Central memory CD8-positive, alpha-beta T cell (primary cell): ENCODE measurements at places on chromosomes 12 and 14.

DNA sequence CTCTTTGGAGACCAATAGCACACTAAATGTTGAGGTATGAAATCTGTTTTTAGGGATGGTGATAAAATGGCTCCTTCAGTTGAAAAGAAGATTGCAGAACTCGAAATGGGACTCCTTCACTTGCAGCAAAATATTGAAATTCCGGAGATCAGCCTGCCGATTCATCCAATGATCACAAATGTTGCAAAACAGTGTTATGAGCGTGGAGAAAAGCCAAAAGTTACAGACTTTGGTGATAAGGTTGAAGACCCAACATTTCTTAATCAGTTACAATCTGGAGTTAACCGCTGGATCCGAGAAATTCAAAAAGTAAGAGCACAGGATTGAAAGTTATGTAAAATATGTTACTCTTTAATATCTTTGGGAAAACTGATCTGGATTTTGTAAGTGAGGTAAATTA is 15.3 kb downstream of the DYNC1H1 start:
- H3K4me3 ChIP-seq: no peak overlapping the region
- peaks cover 73% of the 10 kb centered on the region for H3K36me3 ChIP-seq
- no peak for DNase-seq
- H3K27me3 ChIP-seq: no peaks in the 10 kb centered on the region
- H3K27ac ChIP-seq: no peak overlapping the region

GRCh38 chr12:116677202-116677661 is 60.6 kb downstream of the SPRING1 start:
- H3K27me3 ChIP-seq: no peaks in the 10 kb centered on the region
- peaks cover 31% of the 10 kb centered on the region for H3K4me1 ChIP-seq
- H3K36me3 ChIP-seq: no peaks in the 10 kb centered on the region
- DNase-seq: no peak
- no peak overlapping the region for H3K4me3 ChIP-seq
- H3K27ac ChIP-seq: no peak overlapping the region

DNA sequence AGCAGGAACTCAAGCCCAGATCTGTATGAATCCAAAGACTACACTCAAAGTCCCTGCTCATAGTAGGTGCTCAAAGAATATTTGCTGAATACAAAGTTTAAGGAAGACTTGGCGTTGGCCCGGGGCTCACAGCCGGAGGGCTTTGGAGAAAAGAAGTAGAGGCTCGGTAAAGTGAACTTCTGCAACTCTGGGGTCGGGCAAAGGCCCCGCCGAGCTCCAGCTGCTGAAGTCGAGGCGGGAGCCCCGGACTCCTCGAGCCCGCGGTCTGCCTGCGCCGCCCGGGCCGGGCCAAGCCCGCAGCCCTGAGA is 335 bp downstream of the GCN1 start:
- no peak for DNase-seq
- peaks cover 58% of the 10 kb centered on the region for H3K36me3 ChIP-seq
- peak overlapping the region; percentile 82 for H3K27ac ChIP-seq

- no peaks in the 10 kb centered on the region for H3K4me1 ChIP-seq
- no peak for DNase-seq
- H3K36me3 ChIP-seq: no peaks in the 10 kb centered on the region
- H3K27ac ChIP-seq: no peak overlapping the region
- peaks cover 10% of the 10 kb centered on the region for H3K27me3 ChIP-seq
- H3K4me3 ChIP-seq: no peak overlapping the region
Observed at GRCh38 chr12:65951697-65952096, 127.4 kb downstream of the HMGA2 start.

- no peak overlapping the region for H3K4me3 ChIP-seq
Observed at GRCh38 chr14:67567654-67568053, 32.4 kb downstream of the PIGH start.

- peak overlapping the region; percentile 95 for H3K27ac ChIP-seq
- H3K27me3 ChIP-seq: no peaks in the 10 kb centered on the region
- peaks cover 75% of the 10 kb centered on the region for H3K36me3 ChIP-seq
Observed at GRCh38 chr14:22509036-22509709, 79.9 kb downstream of the DAD1 start.

- DNase-seq: no peak
- no peaks in the 10 kb centered on the region for H3K4me1 ChIP-seq
- H3K27ac ChIP-seq: no peak overlapping the region
- no peak overlapping the region for H3K4me3 ChIP-seq
Observed at GRCh38 chr14:104876251-104876699, 11.2 kb downstream of the CEP170B start.

- no peak for DNase-seq
- no peaks in the 10 kb centered on the region for H3K27me3 ChIP-seq
- H3K27ac ChIP-seq: no peak overlapping the region
Observed at GRCh38 chr12:16285586-16285985, 8.1 kb upstream of the SLC15A5 start.

GRCh38 chr14:59028476-59029202 is 159.8 kb upstream of the DAAM1 start:
- no peak overlapping the region for H3K4me3 ChIP-seq
- peaks cover 3% of the 10 kb centered on the region for H3K36me3 ChIP-seq
- peaks cover 11% of the 10 kb centered on the region for H3K27me3 ChIP-seq
- no peak for DNase-seq
- no peaks in the 10 kb centered on the region for H3K4me1 ChIP-seq
- H3K27ac ChIP-seq: no peak overlapping the region

DNA sequence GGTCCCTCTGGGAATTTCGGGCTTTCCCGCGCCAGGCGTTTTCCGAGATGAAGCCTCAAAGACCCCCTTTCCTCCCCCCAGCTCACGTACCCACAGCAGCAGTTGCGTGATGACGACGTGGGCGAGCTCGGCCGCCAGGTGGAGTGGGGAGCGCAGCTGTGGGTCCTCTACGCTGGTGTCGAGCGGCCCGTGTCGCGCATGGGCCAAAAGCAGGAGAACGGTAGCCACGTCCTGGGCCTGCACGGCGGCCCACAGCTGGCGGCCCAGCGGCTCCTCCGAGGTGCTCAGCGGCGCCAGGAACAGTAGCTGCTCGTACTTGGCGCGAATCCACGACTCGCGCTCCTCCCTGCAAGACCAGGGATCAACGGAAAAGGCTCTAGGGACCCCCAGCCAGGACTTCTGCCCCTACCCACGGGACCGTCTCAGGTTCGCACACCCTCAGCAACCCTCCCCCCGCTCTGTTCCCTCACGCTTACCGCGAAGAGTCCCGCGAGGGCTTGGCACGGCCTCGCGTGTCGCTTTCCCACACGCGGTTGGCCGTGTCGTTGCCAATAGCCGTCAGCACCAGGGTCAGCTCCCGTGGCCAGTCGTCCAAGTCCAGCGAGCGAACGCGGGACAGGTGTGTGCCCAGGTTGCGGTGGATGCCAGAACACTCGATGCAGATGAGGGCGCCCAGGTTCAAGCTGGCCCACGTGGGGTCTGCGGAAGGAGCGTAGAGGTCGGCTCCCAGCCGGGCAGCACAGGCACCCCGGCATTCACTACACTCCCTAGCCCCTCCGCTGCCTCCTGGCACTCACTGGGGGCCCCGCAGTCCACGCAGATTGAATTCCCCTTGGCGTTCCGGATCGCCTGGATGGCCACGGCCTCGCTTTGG is 11.4 kb downstream of the AGAP2 start:
- no peak overlapping the region for H3K4me3 ChIP-seq
- H3K36me3 ChIP-seq: peaks cover 54% of the 10 kb centered on the region
- no peak for DNase-seq
- H3K4me1 ChIP-seq: peaks cover 32% of the 10 kb centered on the region

DNA sequence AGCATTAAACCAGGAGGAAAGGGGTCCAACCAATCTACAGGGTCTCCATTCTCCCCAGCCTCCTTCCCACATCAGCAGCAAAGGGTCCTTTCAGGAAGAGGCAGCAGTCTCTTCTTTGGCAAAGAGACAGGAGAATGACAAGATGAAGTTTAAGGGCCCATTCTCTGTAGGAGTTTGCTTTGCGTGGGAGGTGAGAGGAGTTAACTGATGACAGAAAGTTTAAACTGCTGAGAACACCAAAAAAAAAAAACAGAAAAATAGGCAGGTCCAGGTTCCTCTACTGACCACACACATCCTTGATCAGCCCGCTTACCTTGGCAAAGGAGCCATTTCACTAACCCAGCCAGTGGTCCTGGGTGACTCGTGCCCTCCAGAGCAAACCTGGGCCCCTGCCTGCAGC is 5.7 kb downstream of the SLC6A13 start:
- no peak for DNase-seq
- no peaks in the 10 kb centered on the region for H3K36me3 ChIP-seq
- H3K27ac ChIP-seq: no peak overlapping the region
- peaks cover 82% of the 10 kb centered on the region for H3K27me3 ChIP-seq

GRCh38 chr12:117468016-117468415 is 106.6 kb upstream of the NOS1 start:
- DNase-seq: no peak
- no peak overlapping the region for H3K4me3 ChIP-seq
- H3K36me3 ChIP-seq: no peaks in the 10 kb centered on the region
- H3K4me1 ChIP-seq: no peaks in the 10 kb centered on the region
- H3K27ac ChIP-seq: no peak overlapping the region
- no peaks in the 10 kb centered on the region for H3K27me3 ChIP-seq

DNA sequence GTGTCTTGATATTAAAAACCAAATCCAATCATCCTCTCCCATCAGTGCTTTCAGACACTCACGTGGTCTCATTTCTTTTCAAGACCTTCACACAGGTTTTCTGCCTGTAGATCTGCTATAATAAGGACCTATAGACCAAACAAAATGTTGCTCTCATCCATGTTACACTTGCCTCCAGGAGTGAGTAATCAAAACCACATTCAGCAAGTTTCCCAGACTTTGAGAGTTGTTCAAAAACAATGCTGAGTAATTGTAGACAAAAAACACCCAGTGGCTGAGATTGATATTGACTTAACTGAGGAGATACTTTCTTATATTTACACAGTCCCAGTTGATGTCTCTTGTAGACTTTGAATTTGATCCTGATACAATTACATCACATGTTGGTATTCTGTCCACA is 383.1 kb downstream of the TMEM132D start:
- H3K4me3 ChIP-seq: no peak overlapping the region
- H3K4me1 ChIP-seq: no peaks in the 10 kb centered on the region
- no peak for DNase-seq
- no peak overlapping the region for H3K27ac ChIP-seq
- no peaks in the 10 kb centered on the region for H3K27me3 ChIP-seq

- DNase-seq: no peak
- peaks cover 31% of the 10 kb centered on the region for H3K4me1 ChIP-seq
Observed at GRCh38 chr12:56714431-56714929, 10.6 kb downstream of the NACA start.

DNA sequence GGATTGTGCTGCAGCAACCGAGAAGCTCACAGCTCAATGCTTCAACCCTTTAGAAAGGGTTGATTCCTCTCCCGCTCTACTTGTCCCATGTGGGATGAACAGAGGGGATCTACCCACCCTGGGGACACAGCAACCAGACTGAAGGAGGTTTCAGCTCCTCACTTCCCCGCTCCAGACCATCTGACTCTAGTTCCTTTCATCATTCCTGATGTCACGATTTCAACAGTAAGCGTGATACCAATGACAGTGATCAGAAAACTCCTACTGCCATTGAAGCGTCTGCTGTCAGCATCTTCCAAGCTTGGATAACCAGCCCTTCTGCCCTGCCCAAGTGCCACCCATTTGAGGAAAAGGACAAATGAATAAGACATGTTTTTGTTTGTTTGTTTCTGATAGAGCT is 14.3 kb downstream of the SERPINA1 start:
- no peak overlapping the region for H3K4me3 ChIP-seq
- peaks cover 43% of the 10 kb centered on the region for H3K27me3 ChIP-seq
- no peak overlapping the region for H3K27ac ChIP-seq
- H3K4me1 ChIP-seq: no peaks in the 10 kb centered on the region

GRCh38 chr12:131948166-131948712 is 1.5 kb upstream of the EP400 start:
- peak overlapping the region; percentile 86 for H3K27ac ChIP-seq
- H3K4me1 ChIP-seq: peaks cover 15% of the 10 kb centered on the region
- no peak for DNase-seq
- H3K4me3 ChIP-seq: peak overlapping the region; percentile 89
- peaks cover 13% of the 10 kb centered on the region for H3K36me3 ChIP-seq

DNA sequence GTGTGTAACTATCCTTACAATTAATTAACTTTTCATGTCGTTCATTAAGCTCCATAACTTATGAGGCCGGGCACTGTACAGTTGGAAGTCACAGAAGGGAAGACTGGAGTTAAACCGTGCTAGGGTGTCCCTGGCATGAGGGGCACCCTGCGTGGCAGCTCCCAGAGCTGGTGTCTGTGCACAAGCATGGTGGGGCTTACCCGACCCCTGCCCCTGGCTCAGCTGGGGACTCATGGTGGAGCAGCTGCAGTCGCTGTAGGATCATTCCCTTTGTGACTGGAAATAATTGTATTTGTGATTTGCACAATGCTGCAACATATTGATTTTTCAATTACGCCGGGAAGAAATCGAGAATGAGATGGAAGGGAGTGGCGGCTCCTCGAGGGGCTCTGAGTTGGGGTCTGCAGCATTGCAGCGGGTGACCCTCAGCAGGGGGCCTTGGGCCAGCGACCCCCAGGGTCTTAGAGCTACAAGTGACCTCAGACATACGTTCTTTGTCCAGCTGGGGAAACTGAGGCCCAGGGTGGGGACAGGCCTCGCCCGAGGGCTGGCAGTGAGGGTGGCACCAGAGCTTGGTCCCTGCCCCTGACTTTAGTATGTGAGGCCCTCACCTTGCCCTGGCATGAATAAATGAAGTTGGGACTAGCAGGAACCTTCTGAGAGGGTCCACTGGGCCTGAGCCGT is 125.4 kb downstream of the KIF26A start:
- no peaks in the 10 kb centered on the region for H3K36me3 ChIP-seq
- H3K4me3 ChIP-seq: no peak overlapping the region
- no peaks in the 10 kb centered on the region for H3K4me1 ChIP-seq
- H3K27ac ChIP-seq: no peak overlapping the region
- DNase-seq: peak; percentile 2
- H3K27me3 ChIP-seq: peaks cover 36% of the 10 kb centered on the region

DNA sequence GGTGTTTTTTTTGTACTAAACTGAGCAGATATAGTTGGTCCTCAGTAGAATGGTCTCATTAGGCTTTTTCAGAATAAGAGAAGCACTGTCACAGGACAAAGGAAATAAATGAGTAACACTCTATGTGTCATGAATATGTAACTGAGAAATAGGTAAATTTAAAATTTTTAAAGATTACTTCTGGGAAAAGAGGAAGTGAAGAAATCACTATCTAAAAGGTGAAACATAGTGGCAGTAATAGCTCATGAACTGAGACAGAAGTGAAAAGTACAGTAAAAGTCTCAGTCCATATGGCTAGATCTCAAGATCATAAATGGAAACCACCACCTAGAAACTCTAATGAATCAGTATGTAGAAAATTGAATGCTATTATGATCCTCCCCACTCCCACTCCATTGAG is 89.3 kb upstream of the TTC7B start:
- H3K4me3 ChIP-seq: no peak overlapping the region
- no peaks in the 10 kb centered on the region for H3K4me1 ChIP-seq
- H3K27me3 ChIP-seq: no peaks in the 10 kb centered on the region
- peaks cover 11% of the 10 kb centered on the region for H3K36me3 ChIP-seq
- no peak for DNase-seq

- no peaks in the 10 kb centered on the region for H3K36me3 ChIP-seq
- H3K4me1 ChIP-seq: no peaks in the 10 kb centered on the region
- H3K27me3 ChIP-seq: peaks cover 52% of the 10 kb centered on the region
- H3K27ac ChIP-seq: no peak overlapping the region
- DNase-seq: no peak
Observed at GRCh38 chr14:50697659-50698290, 29.7 kb upstream of the SAV1 start.

- H3K4me3 ChIP-seq: no peak overlapping the region
- peaks cover 42% of the 10 kb centered on the region for H3K36me3 ChIP-seq
- no peak for DNase-seq
- no peaks in the 10 kb centered on the region for H3K27me3 ChIP-seq
- H3K27ac ChIP-seq: no peak overlapping the region
Observed at GRCh38 chr12:123164710-123165261, 13.9 kb upstream of the PITPNM2 start.

- H3K36me3 ChIP-seq: no peaks in the 10 kb centered on the region
- H3K4me3 ChIP-seq: no peak overlapping the region
- H3K4me1 ChIP-seq: no peaks in the 10 kb centered on the region
- H3K27me3 ChIP-seq: no peaks in the 10 kb centered on the region
Observed at GRCh38 chr14:26589925-26590324, 7.9 kb downstream of the NOVA1 start.
